ENCODE measurements at places on chromosomes 12 and 14.

DNA sequence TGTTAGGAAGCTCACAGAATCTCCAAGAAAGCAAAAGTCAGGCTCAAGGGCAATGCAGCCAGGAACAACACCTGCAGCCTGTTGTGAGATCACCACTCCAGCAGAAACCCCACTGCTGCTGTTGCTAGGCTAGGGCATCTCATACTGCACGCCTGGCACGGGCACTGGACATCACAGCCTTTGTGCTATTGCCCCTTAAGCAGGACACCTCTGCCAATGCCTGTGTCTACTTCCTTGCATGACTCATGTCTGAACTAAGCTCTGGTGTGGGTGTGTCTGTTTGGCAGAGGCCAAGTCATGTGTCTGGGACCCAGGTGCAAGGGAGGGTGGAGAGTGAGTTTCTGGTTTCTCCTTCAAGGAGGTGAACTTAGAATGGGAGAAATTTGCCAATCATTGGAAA lies 10.0 kb upstream of the DDX47 start:
- no peak for DNase-seq

- DNase-seq, result no peak
Observed at GRCh38 chr14:45120096-45120495, 14.2 kb downstream of the FKBP3 start.

DNA sequence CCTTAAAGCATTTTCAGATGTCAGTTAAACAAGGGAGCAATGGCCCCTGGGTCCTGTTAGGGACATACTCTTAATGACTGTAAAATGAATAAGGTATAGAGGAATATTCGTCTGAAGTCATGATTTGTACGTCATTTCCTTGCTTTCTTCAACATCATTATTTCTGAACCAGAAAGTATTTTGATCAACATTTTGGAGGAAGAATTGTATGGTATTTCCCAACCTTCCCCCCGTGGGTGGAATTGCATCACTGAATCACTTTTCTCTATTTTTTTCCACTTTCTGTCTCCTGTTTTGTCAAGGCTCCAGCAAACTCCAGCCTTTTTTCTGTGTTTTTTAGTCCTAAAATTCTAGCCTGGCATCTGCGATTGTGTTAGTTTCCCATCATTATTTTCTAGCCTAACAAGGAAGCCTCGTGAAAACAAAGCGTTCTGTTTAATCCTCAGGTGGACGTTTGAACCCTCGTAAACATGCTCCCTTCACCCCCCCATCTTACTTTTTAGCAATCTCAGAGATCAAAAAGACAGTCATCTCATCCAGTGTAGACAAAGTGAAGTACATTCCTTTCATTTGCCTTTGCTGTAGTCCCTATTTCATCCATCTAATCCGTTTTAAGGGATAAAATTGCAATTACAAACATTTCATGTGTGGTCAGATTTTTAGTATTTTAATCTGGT lies 62.3 kb downstream of the ETV6 start:
- no peak for DNase-seq

- no peak for DNase-seq
Observed at GRCh38 chr14:65704437-65704836, 291.9 kb downstream of the FUT8 start.

DNA sequence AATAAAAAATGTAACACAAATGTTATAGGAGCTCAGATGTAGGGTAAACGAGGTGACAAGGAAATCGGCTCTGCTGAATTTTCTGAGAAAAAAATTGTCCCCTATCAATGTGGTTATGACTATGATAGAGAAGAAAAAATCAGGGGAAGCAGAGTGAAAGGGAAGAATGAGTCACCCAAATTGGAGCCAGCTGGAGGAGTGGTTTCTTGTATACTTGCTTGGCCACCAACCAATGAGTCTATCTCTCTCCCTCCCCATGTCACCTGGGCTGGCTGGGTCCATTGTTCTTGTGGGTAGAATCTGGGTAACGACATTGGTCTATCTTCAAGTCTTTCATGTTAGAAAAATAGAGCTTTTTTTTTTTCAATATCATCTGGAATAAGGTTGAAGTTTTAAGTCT lies 196.6 kb upstream of the FLRT2 start:
- DNase-seq, result no peak

All from common myeloid progenitor, CD34-positive (primary cell).